ENCODE measurements at places on chromosomes 3 and 15.
A peak's percentile ranks its signal among the peaks of the same experiment; 100 is the strongest.

DNA sequence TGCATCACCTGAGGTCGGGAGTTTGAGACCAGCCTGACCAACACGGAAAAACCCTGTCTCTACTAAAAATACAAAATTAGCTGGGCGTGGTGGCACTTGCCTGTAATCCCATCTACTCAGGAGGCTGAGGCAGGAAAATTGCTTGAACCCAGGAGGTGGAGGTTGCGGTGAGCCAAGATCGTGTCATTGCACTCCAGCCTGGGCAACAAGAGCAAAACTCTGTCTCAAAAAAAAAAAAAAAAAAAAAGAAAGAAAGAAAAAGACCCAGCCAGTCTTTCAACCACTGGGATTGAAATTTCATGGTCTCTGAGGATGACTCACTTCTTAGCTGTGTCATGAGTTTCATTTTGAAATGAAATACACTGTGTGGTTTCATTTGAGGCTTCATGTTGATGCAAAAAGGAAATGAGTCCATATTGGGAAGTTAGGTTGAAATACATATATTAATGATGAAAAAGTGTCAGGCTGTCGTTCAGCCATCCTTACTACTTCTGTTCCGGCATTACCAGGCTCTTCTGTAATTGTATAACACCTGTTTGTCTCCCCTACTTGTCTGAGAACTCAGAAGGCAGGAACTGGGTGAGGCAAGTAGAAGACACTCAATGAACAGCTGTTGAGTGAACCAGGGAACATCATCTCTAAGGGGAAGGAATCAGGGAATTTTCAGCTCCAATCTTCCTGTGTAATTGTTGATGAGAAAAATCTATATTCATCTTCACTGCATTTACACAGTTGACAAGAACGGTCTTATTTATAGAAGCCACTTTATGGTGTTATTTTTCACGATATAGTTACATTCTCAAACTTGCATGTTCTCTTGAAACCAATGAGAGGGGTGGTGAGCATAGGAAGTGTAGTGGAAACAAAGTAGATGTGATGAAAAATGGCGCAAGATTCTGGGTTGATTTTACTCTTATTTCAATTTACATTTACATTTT lies 87.4 kb downstream of the NFKBIZ start:
- DNase-seq, result peak; percentile 71

GRCh38 chr3:71369701-71370391 lies 213.7 kb downstream of the FOXP1 start:
- DNase-seq, result no peak

- no peak for DNase-seq
These were observed 13.9 kb upstream of the TEX9 start for GRCh38 chr15:56351353-56351752.

GRCh38 chr3:72482589-72483321 lies 365.5 kb downstream of the SHQ1 start:
- peak; percentile 69 for DNase-seq

DNA sequence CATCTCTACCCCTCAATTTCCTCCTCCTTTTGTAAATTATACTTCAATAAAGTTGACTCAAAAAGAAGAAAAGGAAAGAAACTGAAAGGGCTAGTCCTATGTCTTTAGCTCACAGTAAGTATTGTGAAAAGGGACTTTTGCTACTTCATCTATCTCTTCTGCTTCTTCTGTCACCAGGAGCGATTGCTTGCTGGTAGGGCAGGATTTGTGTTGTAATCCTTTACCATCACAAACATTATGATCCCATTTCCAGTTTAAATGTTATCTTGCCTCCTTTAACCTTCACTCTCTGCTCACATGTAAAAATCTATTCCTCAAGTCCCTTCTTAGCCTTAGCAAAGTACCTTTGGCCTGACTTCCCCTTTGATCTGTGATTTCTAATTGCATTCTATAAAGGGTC lies 537.1 kb downstream of the AGBL1 start:
- no peak for DNase-seq

DNA sequence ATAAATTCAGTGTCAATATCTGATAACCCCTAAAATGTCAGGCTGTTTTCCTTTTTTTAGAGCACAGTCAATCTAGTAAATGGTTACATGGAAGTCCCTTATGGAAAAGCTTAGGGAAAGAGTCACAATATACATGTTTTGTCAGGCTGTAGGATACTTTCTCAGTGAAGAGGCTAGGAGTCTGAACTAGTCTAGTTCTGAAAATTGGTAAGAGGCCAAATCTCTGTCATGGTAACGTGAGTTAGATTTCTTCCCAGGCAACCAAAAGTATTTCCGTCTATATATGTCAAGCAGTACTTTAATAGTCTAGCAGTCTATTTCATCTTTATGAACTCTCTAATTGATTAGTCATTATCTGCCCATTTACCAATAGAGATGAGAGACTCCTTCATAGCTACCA lies 215.9 kb upstream of the LRRC3B start:
- no peak for DNase-seq

DNA sequence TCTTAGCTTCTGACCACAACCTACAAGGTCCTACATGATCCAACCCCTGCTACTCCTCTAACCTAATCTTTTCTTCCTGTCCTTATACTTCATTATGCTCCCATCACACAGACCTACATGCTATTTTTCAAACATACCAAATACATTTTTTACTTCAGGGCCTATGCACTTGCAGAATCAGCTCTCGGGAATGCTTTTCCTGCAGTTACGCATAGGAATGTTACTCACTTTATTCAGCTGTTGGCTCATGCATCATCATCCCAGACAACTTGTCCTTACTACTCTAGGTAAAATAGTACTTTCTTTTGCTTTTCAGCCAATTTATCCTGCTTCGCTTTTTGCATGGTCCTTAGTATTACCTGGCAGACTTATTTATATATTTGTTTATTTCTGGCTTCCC lies 105.6 kb downstream of the OXSM start:
- DNase-seq, result no peak

DNA sequence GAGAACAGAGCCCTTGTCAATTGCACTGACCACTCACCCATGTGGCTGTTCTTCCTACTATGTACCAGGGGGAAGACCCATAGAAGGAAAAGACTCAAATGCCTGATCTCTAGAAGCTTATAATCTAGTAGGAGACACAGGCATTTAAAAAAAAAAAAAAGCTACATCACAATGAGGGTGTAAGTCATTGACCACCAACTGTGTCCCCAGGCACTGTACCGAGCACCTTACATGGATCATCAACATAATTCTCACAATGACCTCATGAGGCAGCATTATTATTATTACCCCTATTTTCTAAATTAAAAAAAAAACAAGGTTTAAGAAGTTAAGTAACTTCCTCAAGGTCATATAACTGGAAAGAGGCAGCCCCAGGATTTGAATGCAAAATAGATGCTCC lies 247.4 kb downstream of the SHOX2 start:
- no peak for DNase-seq

DNA sequence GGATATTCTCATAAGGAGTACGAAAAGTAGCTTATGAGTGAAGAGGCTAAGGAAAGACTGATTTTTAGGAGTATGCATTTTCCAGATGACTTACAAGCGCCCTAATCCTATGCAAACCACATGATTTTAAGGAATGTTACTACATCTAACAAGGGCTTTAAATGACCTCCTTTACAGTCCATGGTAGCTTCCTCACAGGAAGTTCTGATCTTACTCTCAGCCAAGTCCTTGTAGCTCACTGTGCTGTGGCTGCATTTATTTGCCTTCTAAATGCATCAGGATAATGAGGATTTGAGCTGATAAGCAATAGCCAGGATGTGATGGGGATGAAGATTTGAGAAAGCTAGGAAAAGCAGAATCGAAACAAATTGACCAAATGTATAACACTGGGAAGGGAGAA lies 896.0 kb downstream of the MCTP2 start:
- DNase-seq, result no peak

DNA sequence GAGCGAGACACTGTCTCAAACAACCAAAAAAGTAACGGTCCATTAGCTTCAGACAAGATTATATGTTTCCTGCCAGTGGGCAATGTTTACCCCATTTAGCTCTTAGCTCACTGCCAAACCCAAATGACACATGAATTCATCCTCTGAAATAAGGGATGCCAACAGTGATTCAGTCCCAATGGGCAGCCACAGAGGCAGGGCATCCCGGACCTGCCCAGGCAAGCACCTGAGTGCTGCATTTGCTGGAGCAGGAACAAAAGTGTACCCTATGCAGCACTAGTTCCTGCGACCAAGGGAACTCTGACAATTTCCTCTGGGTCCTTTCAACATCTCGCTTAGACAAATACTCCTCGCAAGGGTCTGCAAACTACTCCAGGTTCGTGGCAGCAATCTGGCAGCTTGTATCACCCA lies 8.0 kb downstream of the IP6K2 start:
- no peak for DNase-seq

DNA sequence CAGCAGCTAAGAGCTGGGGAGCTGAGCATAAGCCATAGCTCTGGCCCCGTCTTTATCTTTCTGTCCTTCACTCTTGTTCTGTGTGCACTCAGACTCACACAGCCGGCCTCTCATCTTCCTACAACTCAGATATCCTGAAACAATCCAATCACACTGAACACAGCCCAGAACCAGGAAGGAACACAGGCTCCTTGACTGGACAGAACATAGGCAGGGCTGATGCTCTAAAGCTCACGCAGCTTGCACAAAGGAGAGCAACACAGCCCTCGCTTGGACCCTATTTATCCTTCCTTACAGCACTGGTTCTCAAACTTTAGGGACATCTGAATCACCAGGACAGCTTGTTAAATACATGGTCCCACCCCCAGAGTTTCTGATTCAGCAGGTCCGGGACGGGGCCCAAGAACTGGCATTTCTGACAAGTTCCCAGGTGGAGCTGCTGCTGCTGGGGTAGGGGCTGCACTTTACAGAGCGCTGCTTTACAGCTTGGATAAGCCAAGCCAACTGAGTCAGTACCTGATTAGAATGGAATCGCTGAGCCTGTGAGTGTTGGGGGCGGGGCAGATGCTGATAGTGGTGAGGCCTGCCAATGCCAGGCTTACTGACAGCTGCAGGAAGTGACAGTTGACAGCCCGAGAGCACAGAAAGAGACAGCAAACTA lies 65.1 kb downstream of the MRPL46 start:
- no peak for DNase-seq

- no peak for DNase-seq
These were observed 278.6 kb downstream of the EDEM1 start for GRCh38 chr3:5466065-5466464.

DNA sequence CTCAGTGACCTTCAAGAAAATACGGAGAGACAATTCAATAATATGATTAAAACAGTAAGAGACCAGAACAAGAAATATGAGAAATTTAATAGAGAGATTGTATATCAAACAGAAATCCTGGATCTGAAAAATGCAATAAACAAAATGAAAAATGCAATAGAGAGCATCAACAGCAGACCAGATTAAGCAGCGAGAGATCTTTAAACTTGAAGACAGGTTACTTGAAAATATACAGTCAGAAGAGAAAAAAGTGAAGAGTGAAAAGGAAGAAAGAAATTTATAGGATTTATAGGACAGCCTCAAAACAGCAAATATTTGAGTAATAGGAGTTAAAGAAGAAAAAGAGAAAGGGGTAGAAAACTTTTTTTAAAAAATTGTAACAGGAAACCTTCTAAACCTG lies 813.9 kb upstream of the GRM7 start:
- DNase-seq, result no peak

DNA sequence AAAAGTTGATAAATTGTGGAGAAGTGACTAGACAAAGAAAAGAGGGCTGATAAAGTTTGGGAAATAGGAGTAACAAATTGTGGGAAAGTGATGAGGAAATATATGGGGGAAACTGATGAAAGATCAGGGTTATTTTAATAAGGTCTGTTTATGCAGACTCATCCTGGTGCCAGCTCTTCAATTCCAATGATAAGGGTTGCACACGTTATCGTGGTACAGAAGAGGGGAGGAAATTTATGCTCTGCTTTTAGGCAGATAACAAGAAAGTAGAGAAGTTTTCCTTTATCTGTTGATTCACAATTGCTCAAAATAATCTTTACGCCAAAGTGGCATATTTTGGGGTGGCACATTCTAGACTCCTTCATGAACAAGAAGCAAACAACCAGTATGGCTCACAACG lies 32.1 kb upstream of the LIPC start:
- DNase-seq, result no peak

DNA sequence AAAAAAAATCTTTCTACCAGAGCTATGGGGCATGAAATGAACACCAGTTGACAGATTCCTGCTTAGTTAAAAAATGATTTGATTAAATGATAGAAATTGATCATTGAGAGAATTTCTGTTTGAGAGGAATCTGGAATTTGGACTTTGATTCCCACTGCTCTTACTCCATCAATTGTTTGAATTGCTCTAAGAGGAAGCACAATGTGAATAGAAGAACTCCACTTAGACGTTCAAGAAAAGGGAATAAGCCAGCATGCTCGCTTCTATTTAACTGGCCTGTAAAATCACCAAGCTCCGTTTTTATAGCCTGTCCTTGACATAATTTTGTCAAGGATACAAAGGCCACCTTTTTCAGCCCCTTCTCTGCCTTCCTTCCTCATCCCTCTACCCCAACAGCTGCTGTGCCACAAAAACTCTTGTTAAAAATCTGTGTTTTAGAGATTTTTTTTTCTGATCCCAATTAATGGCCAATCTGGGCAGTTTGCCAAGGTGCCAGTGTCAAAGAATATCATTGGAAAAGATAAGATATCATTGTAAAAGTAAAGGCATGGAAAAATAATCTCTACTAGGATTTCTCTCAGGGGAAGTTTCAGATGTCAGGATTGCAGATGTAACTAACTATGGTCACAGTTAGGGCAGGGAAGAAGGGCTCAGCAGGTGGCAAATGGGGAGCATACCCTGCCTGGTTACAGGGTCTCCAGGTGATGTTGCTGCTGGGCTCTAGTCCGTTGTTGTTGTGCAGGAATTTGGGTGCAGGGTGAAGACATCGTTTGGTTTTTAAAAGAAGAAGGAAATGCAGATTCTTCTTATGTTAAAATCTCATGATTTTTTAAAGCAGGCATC lies 301.8 kb upstream of the PDZRN3 start:
- no peak for DNase-seq

DNA sequence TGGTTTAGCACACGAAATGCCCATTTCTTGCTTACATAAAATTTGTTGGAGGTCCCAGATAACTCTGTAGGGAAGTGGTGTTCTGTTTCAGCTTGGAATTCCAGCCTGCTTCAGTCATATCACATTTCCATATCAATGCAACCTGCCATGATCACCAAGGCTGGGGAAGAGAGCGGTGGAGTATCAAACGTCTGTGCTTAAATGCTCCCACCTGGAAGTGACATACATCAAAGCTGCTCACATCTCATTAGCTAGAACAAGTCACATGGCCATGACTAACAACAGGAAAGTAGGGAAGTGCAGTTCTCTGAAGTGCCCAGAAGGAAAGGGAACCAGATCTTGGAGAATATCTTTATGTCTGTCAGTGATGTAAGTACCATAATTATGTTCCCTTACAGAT lies 130.2 kb upstream of the CFAP20DC start:
- DNase-seq, result no peak

GRCh38 chr15:68376447-68377060 lies 55.4 kb downstream of the ITGA11 start:
- DNase-seq, result no peak

DNA sequence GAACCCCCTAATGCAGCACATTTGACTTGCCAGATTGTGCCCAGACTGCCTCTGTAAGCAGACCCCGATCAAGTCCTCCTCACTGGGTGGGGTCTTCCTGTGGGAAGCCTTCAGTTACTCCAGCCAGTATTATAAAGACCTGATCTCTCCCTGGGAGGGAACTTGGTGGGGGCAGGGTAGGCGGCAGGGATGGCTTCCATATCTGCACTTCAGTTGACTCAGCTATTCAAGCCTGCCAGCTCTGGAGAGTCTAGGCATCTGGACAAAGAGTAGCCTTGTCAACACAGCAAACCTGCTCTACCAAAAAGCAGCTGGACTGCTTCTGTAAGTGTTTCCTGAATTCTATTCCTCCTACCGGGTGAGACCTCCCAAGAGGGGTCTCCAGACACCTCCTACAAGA lies 21.0 kb upstream of the SLC25A38 start:
- DNase-seq, result no peak

- no peak for DNase-seq
These were observed 145.8 kb upstream of the THRB start for GRCh38 chr3:24640330-24640877.
